ENCODE measurements at places on chromosomes 6 and 20.

- no peak for DNase-seq
Measured at GRCh38 chr20:61789329-61789728, 276.4 kb downstream of the TAF4 start.

DNA sequence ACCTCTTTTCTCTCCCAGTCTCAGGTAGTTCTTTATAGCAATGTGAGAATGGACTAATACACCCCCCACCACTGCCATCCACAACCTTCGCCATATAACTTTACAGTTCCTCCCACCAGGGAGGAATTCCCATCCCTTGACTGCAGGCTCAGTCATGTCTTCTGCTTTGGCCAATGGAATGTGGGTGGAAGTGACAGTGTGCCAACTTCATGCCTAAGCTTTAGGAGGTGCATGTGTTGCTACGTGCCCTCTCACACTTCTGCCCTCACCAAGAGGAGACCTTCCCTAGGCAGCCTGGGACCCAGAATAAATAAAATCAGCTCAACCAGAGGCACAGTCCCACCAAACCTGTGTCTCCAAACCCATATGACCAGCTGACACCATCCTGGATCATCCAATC lies 33.0 kb upstream of the LRRN4 start:
- DNase-seq = no peak

- no peak for DNase-seq
Measured at GRCh38 chr20:9368893-9369292, 145.5 kb upstream of the LAMP5 start.

- no peak for DNase-seq
Measured at GRCh38 chr6:159184559-159184958, 15.4 kb downstream of the FNDC1 start.

DNA sequence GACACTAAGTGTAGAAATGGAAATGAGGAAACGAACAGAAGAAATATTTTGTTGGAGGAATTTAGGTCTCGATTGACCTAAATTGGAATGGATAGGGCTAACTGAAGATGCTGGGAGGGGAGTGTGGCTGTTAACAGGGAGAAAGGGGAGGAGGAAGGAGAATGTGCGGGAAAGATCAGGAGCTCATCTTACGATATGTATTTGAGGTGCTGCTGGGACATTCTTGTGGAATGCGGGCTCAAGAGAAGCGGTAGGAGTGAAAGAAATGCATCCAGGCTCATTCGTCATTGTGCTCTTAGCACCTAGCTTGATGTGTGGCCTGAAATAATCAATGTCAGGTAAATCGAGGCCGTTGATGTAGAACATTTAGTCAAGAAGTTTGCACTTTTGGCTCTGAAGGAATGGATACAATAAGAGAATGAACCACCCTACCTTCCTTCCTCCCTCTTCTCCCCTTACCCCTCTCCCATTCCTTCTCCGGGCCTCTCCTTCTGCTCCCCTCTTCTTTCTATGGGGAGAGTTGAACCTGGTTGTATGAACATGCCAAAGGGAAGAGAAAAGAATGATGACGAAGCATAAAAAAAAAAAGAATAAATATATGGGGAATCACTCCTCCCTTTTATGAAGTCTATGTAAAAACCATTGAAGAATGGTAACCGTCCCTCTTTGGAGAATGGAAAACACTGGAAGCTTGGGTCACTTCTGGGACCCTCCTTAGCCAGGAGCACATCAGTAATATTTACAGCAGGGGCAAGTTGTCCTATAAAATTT lies 70.9 kb downstream of the SASH1 start:
- no peak for DNase-seq

GRCh38 chr6:106966671-106967640 lies 7.6 kb downstream of the CD24 start:
- DNase-seq = no peak

- DNase-seq = no peak
Measured at GRCh38 chr6:16694781-16695578, 66.3 kb downstream of the ATXN1 start.

DNA sequence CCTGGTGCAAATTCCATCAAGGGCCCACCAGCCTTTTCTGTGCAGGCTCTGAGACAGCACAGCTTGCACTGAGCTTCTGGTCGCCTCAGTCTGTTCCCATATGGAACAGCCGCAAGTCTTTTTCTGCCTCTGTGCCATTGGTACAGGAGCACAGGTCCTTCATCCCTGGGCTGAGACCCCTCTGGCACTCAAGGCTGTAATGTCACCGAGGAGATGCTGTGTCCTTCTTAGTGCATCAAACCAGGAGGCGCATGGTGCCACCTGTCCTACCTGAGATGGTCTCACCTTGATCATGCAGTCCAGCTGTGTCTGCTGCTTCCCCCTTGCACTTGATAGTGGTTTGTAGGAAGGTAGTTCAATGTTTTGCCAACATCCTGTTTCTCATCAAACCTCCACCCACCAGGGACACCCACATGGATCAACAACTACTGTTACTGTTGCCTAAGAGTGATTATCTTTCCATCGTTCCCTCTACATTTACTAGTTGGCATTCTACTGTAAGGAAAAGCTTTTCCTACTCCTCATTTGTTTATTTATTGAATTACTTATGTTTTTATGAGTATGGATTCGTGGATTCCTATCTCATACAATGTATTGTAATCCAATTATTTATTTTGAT lies 29.0 kb downstream of the FAM50B start:
- no peak for DNase-seq

- no peak for DNase-seq
Measured at GRCh38 chr6:8539453-8539852, 104.1 kb upstream of the SLC35B3 start.

DNA sequence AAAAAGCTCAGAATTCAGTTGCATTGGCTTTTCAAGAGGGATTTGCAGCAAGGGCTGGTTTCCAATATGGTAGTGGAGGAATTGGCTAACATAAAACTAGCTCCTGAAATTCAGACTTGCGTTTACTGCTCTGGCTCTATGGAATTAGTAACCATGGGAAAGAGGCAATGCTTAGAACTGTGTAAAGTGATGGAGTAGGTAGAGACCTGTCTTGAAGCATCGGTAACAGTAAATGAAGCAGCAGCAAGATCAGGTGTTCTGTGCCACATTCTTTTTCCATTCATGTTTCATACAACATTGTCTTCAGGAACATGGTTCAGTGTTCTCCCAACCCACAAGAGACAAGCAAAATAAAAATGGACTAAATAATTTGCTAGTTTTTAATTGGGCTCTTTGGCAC lies 6.5 kb downstream of the IRF4 start:
- DNase-seq = no peak

- DNase-seq = no peak
Measured at GRCh38 chr6:144809120-144809519, 524.0 kb downstream of the UTRN start.

DNA sequence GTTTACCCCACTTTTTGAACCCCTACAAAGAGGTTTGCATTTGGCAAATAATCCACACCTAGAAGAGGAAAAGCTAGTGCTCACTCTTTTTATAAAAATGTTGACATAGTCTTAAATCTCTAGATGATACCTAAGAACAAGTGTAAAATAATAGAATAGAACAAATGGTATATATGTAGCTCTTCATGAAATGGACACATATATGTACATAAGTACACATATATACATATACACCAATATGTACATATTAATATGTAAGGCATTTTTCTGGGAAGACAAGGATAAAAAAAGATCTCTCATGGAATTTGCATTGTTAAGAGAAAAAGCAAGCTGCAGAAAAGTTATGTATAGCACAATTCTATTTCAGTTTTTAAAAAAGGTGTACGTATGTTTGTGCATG lies 27.6 kb upstream of the RIPOR2 start:
- no peak for DNase-seq

DNA sequence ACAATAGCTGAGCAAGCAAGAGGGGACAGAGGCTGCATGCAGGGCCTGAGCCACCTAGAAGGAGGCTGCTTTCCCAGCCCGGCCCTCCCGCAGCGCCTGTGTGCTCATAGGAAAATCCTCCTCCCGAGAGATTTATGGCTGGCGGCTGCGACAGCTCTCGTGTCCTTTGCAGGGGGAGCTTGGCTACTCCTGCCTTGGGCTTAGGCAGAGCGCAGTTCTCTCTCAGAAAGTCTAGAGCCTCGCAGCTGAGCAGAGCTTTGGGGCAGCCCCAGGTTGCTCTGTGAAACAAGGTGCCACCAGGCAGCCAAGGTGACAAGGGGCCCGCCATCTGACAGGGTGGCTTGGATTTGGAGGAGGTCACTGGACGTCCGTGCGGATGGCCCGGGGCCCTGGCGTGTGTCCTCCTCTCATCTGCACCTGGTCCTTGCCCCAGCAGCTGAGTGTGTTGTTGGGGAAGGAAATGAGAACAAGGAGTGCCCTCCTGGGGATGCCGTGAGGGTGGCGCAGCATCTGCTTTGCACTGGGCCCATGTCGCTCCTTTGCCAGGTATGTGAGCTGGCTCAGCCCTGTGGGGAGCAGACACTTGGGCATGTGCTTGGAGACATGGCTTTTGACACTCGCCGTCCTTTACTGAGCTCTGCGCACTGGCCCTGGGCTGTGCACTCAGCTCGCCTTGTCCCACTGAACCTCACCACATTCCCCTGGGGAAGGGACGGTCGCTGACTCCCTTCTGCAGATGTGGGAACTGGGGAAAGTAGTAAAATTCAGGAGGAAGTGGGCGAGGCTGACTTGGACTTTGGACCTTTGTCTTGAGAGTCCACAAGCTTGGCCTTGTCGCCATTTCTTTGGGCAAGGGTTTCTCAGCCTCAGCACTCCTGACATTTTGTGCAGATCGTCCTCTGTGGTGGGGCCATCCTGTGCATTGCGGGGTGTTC lies 41.9 kb downstream of the EDN3 start:
- DNase-seq = no peak

DNA sequence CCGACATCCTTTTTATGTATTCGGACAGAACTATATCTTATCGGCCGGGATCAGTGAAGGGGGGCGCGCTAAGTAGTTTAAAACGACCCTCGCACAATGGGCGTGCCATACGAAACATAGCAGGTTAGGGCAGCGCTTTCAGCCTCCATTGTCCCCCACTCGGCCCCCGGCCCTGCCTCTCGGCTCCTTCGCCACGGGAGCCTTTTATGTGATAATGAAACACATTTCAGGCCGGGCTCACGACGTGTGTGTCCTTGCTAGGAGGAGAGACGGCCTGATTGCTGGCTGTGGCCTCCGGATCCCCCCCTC lies 5.3 kb downstream of the FOXA2 start:
- no peak for DNase-seq

- no peak for DNase-seq
Measured at GRCh38 chr20:14632906-14633305, 295.5 kb upstream of the FLRT3 start.

GRCh38 chr6:26553264-26553634 lies 15.1 kb downstream of the HMGN4 start:
- DNase-seq = no peak

DNA sequence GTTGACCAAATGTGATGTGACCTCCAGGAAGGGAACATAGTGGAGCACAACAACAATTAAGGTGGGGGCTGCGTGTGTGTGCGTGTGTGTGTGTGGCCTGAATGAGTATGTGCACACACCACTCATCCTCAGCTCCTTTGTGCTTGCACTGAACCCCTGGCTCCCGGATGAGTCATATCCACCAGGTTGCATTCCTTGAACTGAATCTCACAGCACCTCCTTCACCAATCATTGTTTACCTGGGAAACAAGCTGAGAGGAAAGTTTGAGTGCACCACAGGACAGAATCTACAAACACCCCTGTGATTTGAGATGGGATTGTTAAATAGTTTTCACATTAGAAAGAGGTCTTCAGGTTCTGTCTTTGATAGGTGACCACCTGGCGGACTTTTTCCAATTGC lies 33.7 kb upstream of the GPR6 start:
- no peak for DNase-seq

GRCh38 chr20:34999021-34999451 lies 43.4 kb downstream of the MYH7B start:
- no peak for DNase-seq

DNA sequence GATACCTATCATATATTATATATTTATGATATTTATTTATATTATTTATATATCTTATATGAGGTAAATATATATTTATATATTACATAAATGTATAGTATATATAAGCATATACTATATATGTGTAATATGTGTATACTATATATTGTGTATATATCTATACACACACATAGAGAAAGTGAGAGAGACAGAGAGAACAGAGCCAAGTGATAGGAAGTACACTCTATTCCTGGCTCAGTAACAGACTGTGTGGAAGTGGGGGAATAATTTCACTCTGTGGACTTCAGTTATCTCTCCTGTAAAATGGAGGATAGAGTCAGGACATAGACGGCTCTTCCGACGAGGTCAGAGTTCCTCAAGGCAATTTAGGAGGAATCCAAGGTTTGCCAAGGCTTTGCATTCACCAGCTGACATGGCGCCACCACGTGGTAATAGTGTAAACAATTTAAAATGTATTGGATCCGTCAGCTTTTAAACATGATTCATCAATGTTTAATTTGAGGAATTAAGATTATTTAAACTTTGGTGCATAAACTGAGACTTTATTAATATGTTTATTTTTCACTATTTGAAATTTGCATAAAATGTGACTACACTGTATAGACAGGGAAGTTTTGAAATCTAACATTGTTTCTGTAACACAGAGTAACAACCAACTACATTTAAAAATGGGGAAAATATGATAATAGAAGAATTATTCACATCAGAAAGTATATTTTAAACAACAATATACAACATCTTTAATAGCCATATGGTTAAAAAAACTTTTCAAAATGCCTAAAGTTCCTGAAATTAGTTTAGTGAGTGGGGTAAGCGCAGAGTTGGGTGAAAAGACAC lies 75.4 kb upstream of the TMEM244 start:
- DNase-seq = peak; percentile 15

- DNase-seq = no peak
Measured at GRCh38 chr6:147567141-147567805, 58.8 kb downstream of the SAMD5 start.

GRCh38 chr6:112478036-112478435 lies 130.9 kb downstream of the RFPL4B start:
- no peak for DNase-seq

GRCh38 chr20:37394543-37395409 lies 48.8 kb downstream of the SRC start:
- DNase-seq = no peak

- peak; percentile 19 for DNase-seq
Measured at GRCh38 chr6:15023448-15023847, 222.4 kb upstream of the JARID2 start.

DNA sequence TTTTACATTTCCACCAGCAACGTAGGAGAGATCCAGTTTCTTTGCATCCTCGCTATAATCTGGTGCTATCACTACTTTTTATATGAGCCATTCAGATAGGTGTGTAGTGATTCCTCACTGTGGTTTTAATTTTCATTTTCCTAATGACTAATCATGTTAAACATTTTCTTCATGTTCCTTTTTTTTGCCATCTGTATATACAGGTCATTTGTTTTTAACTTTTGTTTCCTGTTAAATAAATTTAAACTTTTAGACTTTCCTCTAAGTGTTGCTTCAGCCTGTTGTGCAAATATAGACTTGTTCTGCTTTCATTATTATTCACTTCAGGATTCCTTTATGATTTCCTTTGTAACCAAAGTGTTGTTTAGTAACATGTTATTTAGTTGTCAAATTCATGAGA lies 697.4 kb downstream of the PTPRT start:
- DNase-seq = no peak
